Activated naive CD4-positive, alpha-beta T cell (primary cell): ENCODE measurements at places on chromosomes 7 and 10.

DNA sequence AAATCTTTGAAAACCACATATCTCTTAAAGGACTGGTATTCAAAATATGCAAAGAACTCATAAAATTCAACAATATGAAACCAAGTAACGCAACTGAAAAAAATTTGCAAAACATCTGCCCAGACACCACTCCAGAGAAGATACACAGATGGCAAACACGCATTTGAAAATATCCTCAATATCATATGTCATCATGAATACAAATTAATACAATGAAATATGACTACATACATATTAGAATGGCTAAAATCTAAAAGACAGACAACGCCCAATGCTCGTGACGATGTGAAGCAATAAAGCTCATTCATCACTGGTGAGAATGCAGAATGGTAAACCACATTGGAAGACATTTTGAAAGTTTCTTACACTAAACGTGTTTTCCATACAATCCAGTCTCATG is 770.1 kb upstream of the CELF2 start:
- DNase-seq: no peak

DNA sequence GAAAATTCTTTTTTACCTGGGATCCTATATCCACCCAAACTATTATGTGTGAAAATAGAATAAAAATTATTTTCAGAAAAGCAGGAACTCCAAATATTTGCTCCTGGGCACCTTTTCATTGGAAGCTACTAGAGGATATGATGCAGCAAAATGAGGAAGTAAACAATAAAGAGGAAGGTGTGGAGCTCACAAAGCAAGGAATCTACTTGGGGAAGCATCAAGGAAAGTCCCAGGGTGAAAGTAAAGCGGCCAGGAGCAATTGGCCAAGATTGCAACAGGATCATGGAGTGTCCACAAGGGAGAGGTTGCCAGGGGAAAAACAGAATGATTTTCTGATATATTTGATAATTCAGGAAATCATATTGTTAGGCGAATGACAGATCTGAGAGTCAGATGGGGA is 80.8 kb downstream of the CARD11 start:
- no peak for DNase-seq

GRCh38 chr7:30931161-30931928 is 19.7 kb downstream of the AQP1 start:
- no peak for DNase-seq

DNA sequence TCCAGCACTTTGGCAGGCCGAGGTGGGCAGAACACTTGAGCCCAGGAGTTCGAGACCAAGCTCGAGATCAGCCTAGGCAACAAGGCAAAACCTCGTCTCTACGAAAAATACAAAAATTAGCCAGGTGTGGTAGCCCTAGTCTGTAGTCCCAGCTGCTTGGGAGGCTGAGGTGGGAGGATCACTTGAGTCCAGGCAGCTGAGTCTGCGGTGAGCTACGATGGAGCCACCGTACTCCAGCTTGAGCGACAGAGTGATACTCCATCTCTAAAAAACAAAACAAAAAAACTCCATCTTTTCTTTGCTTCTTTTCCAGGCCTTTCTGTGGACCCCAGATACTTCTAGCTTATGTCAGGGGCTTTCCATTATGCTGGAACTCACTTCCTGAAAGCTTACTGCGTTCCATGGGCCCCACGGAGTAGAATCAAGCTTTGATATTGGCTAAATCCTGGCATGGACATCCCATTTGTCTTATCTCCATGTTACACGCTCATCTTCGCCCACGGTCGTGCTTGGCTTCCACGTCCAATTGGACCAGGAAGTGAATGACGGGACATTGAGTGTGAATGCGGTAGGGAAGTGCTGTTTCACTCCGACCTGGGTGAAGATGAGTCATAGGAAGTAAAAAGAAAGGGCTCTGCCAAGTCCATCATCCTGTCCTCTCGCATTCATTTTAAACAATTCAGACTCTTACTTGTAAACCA is 45.7 kb downstream of the FAM171A1 start:
- no peak for DNase-seq

GRCh38 chr7:36147361-36147760 is 5.7 kb upstream of the EEPD1 start:
- no peak for DNase-seq
